ENCODE measurements at places on chromosomes 2 and 18.

DNA sequence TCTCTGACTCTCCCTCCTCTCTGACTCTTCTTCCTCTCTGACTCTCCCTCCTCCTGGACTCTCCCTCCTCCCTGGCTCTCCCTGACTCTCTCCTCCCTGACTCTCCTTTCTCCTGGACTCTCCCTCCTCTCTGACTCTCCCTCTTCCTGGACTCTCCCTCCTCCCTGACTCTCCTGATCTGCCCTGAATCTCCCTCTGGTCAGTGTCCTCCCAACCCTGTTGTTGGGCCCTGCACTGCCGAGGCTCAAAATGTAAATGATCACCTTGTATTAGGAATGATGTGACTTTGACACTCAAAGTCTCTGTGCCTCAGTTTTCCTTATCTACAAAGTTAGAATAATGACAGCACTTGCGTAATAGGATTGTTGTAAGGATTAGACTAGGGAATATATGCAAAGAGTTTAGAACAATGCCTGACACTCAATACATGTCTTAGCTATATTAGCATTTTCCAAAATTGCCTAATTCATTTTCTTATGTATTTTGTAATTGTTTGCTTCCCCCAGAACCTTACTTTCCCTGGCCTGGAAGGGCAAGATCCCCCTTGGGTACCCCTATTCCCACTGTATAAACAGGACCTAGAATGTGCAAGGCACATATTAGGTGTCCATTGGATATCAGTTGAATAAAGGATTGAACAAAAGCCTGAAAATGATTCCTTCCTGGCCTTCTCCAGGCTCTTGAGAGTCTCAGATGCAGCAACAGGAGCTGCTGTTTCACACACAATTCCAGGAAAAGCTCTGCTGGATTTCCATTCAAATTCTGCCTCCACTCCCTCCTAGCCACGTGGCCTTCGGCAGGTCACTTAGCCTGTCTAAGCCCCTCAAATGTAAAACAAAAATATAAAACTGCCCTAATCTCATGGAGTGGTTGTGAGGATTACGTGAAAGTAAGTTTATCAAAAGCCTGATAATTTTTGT lies 170.1 kb downstream of the INHBB start:
- no peak for DNase-seq

DNA sequence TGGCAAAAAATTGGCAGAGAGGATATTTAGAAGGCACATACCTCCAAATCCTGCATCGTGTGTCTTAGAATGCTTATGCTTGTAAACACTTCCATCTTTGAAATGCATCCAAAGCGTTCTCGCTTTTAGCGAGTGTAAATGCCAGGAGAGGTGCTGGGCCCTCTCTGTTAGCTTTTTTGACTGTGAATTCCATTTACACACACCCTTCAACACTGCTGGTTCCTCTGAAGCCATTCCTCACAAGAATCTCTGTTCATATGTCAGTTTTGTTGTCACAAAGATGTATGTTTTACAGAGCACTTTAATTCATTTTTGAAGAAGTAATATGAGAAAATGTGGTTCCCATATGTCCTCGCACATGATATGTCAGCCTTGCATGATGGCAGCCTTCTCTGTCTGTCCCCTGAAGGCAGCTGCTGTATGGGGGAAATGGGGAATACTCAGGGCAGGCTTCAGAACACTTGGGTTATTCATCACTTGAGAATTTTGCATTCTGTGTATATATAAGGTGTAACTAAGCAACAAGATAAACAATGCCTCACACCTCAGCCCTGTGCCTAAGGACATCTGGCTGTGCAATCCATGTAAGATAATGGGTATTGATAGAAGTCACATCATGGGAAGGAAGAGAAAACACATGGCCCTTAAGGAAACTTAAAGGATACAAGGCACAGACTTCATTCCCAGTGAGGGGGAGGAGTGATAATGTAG lies 52.3 kb downstream of the RAB27B start:
- DNase-seq, result no peak

GRCh38 chr2:120476141-120476540 lies 130.2 kb downstream of the INHBB start:
- DNase-seq, result no peak

DNA sequence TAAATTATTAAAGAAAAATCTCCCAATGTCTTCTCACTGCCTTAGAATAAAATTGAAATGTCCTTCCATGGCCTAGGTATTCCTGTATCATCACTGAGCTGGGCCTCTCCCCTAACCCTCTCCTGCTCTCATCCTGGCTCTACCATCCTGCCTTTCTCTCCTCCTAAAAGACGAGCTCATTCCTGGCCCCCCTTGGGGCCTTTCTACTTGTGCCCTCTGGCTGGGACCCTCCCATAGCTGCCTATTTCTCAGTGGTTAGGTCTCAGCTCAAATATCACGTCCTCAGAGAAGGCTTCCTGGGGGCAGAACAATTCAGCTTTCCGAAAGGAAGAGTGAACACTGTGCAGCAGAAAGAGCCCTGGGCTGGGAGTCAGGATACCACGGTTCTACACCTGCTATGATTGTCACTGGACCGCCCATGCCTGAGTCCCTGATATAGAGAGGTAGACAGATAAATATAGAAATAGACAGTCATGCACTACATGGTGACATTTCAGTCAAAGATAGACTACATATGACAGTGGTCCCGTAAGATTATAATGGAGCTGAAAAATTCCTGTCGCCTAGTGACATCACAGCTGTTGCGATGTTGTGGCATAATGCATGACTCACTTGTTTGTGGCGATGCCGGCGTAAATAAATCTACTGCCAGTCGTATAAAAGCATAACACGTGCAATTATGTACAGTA lies 9.4 kb downstream of the DNPEP start:
- no peak for DNase-seq

GRCh38 chr2:181602017-181602416 lies 54.9 kb downstream of the CERKL start:
- no peak for DNase-seq

DNA sequence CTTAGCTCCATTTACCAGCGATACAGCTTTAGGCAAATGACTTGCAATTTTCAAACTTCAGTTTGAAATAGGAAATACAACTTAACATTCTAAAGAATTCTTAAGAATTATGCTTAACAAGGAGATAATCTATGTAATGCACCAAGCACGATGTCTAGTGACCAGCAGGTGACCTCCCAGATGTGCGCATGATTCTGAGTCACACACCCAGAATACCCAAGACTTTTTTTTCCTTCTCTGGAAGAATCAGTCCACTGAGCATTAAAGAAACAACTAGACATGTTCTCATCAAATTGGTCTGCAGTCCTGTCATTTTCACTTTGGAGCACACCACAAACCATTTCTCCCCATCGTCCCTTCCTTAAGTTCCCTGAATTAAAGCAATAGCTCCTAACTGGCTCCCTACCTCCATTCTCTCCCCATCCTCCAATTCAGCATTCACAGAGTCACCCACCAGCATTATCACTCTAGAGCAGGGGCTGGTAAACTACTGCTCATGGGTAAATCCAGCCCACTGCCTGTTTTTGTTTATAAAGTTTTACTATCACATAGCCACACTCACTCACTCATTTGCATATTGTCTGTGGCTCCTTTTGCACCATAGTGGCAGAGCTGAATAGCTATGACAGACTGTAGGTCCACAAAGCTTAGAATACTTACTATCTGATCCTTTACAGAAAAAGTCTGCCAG lies 13.2 kb downstream of the EVA1A start:
- no peak for DNase-seq

DNA sequence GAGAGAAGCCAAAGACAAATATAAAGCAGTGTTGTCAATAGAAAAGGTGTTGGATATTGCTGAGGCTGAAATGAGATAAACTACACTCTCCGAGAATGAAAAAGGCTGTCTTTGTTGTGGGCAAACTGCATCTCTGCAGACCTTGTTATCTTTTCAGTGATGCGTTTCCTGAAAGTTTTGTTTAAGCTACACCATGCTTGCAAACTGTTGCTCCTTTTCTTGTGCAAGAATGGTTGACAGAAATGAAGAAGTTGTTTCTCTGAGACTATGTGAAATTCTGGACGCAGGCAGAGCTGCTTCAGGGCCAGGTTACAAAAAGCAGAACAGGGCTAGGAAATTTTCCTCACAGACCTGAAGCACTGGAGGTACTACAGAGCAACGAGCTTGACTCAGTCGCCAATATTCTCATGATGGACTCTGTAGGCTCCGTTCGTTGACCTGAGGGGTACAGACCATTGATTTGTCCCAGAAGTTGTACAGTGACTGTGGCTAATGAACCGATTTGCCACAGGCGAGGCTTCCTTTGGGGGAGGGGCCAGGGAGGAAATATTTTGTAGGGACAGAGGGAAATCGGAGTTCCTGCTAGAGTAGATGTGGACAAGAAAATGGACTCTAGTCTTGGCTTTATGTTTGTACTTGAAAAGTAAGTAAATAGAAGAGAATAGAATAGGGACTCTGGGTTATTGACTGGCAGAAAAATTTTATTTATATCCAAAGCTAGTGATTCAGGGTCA lies 3.5 kb upstream of the ATL2 start:
- no peak for DNase-seq

DNA sequence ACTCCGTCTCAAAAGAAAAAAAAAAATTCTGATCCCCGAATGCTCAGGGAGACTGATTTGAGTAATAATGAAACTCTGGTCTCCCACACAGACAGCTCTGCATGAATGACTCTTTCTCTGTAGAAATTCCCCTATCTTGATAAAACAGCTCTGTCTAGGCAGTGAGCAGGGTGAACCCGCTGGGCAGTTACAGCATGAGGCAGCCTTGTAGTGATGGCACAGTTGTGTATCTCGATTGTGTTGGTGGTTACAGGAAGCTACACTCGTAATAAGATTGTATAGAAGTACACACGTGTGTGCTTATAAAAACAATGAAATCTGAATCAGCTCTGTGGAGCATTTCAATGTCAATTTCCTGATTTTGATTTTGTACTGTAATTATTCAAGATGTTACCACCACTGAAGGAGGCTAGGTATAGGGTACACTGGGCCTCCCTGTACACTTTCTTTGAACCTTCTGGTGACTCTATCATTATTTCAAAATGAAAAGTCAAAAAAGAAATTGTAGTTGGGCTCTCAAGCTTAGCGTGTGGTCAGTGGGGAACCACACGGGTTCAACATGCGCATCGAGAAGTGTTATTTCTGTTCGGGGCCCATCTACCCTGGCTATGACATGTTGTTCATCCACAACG lies 34.9 kb upstream of the ATP8B1 start:
- no peak for DNase-seq

- DNase-seq, result no peak
Observed at GRCh38 chr2:107020392-107020791, 134.4 kb upstream of the ST6GAL2 start.

DNA sequence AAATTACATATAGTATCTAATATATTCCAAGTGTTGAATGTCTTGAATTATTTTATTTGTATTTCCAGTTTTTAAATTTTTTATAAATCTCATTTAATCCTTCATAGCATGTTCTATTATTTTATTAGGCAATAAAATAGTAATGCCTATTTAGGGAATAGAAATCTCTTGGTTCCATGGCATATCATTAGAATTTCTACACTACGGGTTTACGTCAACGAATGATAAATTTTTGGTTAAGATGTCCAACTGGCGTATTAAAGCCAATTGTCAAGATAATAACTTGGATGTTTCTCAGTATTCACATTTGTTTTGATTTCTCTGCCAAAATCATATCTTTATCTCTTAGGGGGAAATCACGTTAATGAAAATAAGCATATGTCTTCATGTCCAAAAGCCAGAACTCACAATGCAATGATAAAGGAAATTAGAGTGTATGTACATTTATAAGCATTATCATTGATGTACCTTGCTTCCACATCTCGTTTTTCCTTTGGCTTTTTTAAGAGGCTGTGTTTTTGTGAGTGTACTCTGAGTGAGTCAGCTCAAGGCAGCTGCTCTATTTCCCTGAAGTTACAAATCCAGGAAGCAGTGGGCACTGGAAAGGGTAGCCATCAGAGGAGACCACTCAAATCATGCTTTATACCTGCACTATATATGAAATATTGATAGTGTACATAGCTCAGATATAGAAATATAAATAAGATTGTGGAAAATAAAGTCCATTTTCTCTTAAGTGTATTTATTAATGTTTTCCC lies 115.8 kb upstream of the PDE1A start:
- DNase-seq, result no peak

- no peak for DNase-seq
Observed at GRCh38 chr2:120344976-120345581, 857 bp upstream of the INHBB start.

DNA sequence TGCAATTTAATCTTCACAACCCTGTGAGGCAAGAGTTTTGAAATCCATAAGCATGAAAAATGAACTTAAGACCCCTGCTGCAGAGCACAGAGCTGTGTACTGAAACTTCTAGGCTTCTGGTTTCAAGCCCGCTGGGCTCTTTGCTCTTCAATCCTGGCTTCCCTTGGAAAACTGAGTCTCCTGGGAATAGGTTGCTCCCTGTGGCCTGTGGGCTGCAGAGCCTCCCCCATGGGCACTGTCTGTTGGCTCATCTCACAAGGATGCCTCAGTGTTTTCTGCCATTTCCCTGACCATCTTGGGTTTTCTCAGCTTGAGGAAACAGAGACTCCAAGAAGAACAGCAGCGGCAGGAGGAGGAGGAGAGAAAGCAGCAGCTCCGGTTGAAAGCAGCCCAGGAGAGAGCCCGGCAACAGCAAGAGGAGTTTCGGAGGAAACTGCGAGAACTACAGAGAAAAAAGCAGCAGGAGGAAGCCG lies 44.5 kb downstream of the SUMO1 start:
- no peak for DNase-seq

- no peak for DNase-seq
Observed at GRCh38 chr2:22904126-22904684, 480.8 kb upstream of the KLHL29 start.

GRCh38 chr2:234818937-234819336 lies 132.9 kb upstream of the SH3BP4 start:
- DNase-seq, result no peak

- no peak for DNase-seq
Observed at GRCh38 chr2:15826273-15826717, 114.1 kb upstream of the MYCN start.

DNA sequence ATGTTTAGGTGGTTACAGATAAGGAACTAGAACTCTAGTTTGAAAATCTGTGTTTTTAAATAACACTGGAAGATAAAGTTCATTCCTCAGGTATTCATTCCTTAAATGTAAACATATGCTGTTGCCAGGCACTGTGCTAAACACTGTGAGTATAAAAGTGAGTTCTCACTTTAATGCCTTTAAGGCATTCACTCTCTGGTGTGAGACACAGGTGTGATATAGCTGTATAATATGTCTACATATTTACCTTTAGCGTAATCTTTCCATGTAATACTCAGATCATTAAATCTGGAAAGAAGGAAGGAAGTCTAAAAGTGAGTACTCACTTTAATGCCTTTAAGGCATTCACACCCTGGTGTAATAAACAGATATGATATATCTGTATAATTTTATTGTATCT lies 472.6 kb downstream of the PARD3B start:
- no peak for DNase-seq
